SK-N-DZ (cell line): ENCODE measurements at places on chromosomes 2 and 18.
A peak's percentile ranks its signal among the peaks of the same experiment; 100 is the strongest.

DNA sequence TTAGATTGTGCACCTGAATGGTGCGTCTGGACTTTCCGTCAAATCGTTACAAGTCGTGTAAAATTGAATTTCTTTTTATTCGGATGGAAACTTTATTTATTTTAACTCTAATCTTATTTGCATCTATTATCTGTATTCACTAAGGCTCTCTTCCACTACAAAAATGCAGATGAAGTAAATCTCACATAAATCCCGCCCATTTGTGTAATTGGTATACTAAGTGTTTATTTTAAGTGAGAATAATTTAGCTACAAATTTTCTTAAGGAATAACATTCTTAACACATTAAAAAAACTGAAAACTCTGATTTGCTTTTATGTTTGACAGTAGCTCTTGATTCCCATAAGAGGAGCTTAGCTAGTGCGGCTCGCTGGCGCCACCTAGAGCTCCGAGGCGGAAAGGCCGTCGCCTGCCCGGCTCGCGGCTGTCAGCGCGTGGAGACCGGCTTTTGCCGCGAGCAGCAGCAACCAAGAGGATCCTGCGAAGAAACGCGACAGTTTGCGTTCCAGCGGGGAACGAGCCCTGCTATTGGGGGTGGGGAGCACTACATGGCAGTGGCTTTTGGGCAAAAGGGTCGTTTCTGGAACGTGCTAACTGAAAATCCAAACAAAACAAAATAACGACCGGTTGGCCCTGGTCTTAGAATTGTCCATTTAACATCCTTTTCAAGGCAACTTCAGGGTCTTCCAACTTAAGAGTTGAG is 6.7 kb downstream of the SP9 start:
- peak; percentile 83 for DNase-seq

GRCh38 chr2:241379481-241380480 is 23.7 kb downstream of the FARP2 start:
- no peak for DNase-seq

- no peak for DNase-seq
Observed at GRCh38 chr18:23273443-23273966, 138.2 kb downstream of the CABLES1 start.

DNA sequence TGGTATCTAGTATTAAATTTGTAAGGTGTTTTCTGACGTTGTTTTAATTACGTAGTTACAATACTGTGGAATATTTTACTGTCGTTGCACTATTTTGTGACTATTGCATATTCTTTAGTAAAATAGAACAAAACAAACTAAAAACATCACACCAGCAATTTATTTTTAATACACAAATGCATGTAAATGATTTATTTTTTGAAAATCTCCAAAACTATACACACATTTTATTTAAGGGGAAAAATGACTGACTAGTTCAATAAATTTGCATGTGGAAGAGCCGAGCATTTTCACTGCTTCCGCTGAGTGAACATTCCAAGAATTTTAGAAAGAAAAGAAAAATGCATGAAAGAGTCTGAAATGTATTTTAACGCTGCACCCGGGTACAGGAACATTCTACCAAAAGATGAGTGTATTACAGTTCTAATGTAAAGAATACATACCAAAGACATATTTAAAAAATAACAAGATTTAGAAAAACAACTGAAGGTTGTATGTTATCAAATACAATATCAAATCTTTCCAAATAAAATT is 257.7 kb downstream of the MEIS1 start:
- no peak for DNase-seq

GRCh38 chr18:26696308-26696707 is 148.0 kb upstream of the KCTD1 start:
- DNase-seq = no peak

DNA sequence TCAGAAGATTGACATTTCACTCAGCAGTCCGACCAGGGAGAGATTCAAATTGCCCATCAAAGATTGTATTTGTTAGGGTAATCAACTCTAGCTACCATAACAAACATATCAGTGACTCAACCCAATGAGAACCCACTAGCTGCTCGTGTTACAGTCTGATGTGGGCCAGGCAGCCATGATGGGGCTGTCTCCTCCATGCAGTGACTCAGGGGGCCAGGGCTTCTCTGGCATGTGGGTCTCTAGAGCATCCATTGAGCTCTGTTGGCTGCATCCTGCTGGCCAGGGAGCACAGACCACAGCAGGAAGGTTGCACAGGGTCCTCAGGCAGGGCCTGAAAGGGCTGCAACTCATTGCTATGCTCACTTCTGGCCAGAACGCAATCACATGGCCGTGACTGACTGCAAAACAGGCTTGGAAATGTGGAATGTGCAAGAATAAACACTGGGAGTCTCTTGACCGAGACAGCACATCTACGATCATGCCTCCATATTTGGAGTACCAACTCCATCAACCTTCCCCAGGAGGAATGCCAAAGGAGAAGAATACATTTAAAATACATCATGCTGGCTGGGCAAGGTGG is 216.8 kb downstream of the EIPR1 start:
- no peak for DNase-seq

DNA sequence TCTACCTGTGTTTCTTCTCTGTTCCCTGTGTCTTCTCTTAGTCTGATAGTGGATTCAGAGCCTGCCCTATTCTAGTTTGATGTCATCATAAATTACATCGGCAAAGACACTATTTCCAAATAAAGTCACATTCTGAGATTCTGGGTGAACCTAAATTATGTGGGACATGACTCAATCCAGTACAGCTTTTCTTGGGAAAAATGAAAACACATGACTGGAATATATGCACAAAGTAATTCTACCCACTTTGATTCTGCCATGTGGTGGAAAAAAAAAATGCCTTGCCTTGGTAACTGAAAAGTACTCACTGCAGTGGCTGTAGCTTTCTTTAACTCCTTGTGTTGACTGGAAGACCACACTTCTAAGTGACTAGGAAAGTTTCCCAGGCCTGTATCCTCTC is 73.7 kb downstream of the LRATD1 start:
- no peak for DNase-seq

- no peak for DNase-seq
Observed at GRCh38 chr2:199136681-199137080, 321.1 kb downstream of the SATB2 start.

DNA sequence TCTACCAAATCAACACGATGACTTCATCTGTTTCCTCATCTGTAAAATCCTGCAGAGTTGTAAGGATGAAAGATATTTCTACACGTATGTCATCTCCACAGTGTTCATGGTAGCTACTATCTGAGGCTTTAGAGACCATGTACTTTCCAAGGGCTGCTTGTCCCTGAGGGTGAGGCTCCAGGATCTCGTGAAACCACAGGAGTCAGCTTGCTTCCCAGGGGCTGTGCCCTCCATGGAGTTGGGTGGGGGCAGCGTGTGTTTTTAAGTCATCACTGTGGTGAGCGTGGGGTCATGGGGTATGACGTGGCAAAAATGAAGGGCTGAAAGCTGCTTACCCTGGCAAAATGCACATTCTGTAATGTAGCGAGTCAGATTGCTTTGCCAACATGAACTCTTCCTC is 81.6 kb downstream of the ASAP2 start:
- no peak for DNase-seq

DNA sequence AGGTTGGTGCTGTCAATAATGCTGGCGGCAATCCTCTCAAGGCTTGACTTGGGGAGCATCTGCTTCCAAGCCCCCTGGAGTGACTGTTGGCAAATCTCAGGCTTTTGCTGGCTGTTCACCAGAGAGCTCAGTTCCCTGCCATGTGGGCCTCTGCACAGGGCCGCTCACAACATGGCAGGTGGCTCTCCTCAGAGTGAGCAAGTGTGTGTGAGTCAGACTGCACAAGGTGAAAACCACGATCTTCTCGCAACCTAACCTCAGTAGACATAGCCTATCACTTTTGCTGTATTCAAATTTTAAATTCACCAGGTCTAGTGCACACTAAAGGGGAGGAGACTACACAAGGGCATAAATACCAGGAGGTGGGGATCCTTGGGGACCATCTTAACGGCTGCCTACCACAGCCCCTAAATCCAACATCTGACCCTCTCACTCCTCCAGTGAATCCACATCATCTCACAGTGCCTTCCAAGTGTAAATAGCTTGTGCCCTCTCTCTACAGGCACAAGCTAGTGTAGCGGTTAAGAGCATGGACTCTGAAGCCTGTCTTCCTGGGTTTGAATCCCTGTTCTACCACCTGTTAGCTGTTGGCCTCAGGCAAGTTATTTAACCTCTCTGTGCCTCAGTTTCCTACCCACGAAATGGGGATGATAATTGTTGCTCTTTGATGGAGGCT is 187.7 kb upstream of the CXCR4 start:
- no peak for DNase-seq

DNA sequence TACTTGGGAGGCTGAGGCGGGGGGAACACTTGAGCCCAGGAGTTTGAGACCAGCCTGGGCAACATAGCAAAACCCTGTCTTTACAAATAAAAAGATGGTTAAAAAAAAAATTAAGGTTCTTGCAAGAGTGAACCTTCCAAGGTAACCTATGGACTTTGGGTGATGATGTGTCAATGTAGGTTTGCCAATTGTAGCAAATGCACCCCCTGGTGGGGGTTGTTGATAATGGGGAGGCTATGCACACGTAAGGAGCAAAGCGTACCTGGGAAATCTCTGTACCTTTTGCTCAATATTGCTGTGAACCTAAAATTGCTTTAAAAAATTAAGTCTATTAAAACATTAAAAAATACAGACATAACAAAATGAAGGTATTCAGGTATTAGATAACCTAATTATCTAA is 70.4 kb downstream of the CWC22 start:
- DNase-seq = peak; percentile 15

DNA sequence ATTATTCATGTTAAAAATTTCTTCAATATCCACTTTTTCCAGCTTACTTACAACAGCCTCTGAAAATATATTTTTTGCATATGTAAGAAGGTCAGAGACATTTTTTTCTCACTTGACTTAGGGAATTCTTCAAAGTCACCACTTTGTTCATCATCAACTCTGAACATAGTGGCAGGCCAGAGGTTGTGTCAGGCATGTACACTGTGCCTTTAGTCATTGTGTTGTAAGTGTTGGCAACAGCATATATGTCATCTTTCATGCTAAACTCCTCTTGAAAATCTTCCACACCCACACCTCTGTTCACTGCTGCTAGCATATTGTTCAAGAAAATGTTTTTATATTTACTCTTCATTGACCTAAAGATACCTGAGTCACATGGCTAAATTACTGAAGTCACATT is 52.2 kb upstream of the ACVR1 start:
- no peak for DNase-seq

- no peak for DNase-seq
Observed at GRCh38 chr2:149033716-149034115, 4.8 kb upstream of the LYPD6B start.

- DNase-seq = no peak
Observed at GRCh38 chr18:72232644-72233043, 311.5 kb downstream of the CBLN2 start.

DNA sequence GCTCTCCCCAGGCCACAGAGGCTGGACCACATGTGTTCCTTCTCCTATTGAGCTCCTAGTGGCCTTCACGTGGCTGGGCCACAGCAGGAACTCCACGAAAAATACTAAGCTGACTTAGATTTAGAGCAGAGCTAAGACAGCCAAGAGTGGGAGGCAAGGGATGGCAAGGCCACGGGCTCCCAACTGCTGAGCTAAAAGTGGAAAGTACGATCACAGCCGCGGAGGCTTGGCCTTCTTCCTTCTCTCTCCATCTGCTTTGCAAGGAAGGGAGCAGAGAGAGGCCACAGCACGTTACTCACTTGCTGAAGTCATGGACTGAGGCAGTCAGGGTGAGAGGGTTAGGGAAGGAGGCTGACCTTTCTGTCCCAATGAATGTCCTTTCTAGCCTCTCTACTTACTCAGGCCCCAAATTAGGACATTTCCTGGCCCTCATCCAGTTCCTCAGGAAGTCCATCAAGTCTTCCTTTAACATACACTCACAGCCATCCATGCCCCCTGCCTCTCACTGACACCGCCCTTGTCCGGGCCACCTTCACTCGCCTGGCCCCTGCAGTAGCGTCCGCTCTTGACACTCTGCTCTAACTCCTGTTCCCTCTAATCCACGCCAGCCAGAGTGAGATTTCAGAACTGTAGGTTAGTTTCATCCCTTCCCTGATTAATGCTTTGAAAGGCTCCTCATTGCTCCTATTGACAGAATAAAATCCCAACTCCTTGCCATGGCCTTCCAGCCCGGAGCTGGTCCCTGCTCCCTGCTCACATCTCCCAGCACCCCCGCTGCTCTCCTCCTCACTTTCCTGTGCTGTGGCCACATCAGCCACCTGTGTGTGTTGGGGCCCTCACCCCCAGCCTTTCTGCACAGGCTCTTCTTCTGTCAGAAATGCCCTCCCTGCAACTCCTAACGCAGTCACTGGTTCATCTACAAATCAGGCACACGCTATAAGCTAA is 204.2 kb downstream of the CYP26B1 start:
- no peak for DNase-seq

GRCh38 chr2:55888936-55889335 is 34.6 kb downstream of the EFEMP1 start:
- no peak for DNase-seq

DNA sequence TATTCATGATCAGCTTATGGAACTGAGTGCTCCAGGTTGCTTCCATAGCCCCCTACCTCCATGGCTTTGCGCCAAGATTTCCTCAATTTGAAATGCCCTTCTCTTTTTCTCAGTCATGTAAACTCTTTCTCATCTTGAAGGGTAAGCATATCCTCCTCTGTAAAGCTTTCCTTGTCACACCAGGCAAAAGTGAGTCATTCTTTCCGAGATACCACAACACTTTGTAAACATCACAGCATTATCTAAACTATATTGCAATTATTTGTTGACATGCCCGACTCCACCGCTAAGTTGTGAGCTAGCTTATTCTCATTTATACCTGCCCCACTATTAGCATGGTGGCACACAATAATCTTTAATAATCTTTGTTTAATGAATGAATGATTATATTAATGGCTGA is 419.5 kb upstream of the CHST9 start:
- DNase-seq = peak; percentile 8

DNA sequence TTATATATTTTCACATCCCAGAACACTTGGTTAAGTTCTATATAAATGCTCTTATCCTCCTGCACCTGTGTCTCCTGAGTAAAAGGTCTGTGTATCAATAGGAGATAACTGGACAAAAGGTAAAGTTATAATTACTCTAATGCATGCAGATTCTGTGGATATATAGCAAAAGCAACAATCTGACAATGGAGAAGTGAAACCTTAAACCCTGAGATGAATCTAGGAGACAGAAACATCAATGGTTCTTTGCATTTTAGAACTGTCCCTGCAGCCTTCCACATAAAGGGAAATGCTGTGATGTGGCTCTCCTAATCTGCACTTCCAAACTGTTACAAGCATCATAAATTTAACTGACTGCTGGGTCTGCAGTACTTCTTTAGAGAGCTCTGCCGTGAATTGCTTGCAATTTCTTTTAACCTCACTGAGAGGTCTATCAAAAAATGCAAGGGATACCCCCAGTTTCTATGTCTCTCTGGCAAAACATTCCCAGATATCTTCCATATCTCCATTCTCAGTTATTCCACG is 42.8 kb upstream of the FSIP2 start:
- no peak for DNase-seq

GRCh38 chr18:60248336-60249330 is 123.9 kb downstream of the MC4R start:
- no peak for DNase-seq

GRCh38 chr2:195594248-195594647 is 62.8 kb upstream of the SLC39A10 start:
- no peak for DNase-seq
